Brain (organoid and tissue), 16 donors: ENCODE measurements at places on chromosomes 6 and 20.

- no peak for DNase-seq
These were observed 3.2 kb upstream of the NINL start for GRCh38 chr20:25588491-25588890.

GRCh38 chr6:87600576-87600975, 10.6 kb downstream of the ORC3 start:
- DNase-seq: no peak

DNA sequence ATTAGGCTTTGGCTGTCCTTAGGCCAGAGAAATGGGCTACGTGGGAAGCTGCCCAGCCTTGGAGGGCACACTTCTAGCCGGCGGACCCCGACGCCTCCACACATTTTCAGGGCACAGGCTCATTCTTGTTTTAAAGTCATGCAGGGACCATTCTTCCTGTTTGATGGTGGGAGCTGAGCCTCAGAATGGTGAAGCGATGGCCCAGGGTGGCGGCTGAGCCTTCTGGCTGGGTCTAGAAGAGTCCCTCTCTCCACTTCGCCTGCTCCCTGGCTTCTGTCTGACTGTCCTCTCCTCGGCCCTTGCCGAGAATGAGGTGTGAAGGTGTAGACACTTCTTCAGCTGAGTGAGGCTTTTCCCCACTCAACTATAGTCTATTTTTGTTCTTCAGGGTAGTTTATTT, 114.4 kb downstream of the SULF2 start:
- DNase-seq: no peak

GRCh38 chr6:350371-350770, 41.2 kb upstream of the IRF4 start:
- no peak for DNase-seq

DNA sequence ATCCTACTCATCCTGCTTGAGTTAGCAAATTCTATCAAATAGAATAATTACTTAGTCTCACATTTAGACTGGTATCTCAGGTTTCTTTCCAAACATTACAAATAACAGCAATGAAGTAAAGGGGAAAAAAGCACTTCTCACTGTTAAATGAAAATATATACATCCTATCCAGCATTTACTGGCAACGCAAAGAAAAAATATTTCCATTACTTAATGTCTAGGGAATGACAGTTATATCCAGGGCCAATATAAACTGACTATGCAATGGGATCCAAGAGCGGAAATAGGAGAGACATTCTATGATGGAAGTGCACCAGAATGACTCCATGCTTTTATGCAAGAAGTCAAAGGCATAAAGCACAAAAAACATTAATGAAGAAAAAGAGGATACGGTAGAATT, 60.3 kb downstream of the ME1 start:
- no peak for DNase-seq

DNA sequence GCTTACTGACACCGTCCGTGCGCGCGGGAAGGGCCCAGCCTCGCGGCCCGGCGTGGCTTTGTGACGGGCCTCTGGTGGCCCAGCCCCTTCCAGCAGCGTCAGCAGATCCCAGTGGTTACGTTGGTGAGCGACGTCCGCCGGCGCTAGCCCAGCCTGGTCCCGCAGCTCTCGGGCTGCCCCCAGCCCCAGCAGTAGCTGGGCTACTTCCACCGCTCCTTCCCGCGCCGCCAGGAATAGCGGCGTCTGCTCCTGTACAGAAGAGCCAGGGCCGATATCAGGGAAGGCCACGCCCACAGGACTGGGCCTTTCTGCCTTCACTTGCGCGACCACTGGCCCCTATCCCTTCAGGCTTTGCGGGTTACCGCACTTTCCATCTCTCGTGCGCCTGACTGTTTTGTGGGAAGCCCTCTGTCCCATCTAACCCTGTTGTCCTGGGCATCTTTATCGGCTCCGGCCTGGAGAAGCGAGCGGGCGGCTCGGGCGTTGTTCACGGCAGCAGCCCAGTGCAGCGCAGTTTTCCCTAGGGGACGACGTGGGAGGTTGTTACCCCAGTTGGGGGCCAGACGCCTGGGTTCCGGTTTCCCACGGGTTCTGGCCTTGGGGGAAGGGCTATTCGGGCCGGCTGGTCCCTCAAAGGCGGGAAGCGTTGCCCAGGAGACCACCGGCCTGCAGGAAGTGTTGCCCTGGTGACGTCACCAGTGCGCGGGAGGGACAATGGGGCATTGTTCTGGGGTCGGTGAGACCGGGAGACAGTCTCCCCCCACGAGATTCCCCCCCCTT, 3.6 kb upstream of the GPSM3 start:
- peak; percentile 98 for DNase-seq

GRCh38 chr20:24651976-24652345, 182.5 kb downstream of the SYNDIG1 start:
- DNase-seq: no peak

- DNase-seq: no peak
These were observed 1.2 kb downstream of the CHMP4B start for GRCh38 chr20:33812152-33812849.

- no peak for DNase-seq
These were observed 1.3 kb downstream of the ADAT2 start for GRCh38 chr6:143449082-143449713.

- DNase-seq: no peak
These were observed 97.4 kb downstream of the EPB41L2 start for GRCh38 chr6:130965656-130966055.

DNA sequence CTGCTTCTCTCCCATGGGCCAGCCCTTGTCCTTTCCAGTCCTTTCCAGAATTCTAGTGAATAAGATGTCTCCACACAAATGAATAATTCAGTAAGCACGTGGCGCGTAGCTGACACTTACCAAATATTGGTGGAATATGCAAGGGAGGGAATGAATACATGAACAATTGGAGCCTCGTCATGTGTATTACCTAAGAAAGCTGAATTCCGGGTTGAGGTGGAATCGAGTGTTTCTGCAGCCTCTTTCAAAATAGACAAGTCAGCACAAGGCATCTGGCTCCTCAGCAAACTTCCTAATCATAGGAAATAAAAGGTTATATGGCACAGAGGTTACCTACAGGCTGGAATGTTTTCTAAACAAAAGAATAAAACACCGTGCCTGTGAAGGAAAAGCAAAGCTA, 47.0 kb upstream of the NT5E start:
- DNase-seq: no peak

GRCh38 chr6:135703621-135704020, 147.9 kb upstream of the PDE7B start:
- no peak for DNase-seq

GRCh38 chr6:29524444-29525310, 34.9 kb downstream of the UBD start:
- no peak for DNase-seq

DNA sequence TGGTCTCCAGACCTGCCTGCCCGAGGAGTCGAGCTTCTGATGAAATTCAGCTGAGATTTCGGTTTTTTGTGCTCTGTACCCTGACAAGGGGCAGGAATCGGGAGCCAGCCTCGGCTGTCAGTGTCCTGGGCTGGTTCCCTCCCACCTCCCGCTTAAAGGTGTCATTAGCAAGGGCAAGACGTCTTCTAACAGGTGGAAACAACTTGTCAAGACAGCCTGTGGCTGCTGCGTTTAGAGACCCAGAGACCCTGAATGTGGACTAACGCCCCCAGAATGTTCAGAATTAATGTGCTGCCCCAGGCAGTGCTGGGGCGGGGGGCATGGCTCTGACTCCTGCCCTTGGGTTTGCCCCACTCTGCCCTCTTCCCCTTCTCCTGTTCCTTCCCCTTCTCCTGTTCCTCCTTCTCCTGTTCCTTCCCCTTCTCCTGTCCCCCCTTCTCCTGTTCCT, 69.7 kb downstream of the PHACTR3 start:
- DNase-seq: no peak

- DNase-seq: no peak
These were observed 114.4 kb upstream of the MAP3K7 start for GRCh38 chr6:90701146-90701781.

DNA sequence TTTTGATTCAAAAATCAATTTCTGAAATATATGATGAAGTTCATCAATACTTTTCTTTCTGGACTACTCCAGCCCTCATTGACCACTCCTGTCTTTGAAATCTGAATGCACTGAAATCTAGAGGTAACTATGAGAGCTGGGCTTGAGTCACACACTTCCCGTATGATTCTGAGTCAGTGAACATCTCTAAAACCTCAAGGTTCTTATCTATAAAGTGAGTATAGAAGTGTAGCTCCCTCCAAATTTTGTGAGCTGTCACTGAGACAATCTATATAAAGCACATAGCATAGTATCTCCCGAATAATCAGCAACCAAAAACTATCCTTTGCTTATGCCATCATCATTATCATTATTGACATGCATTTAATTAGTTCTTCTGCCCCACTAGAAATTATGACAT, 182.4 kb downstream of the TSHZ2 start:
- DNase-seq: no peak

GRCh38 chr6:25670208-25670607, 18.2 kb downstream of the SCGN start:
- DNase-seq: no peak

GRCh38 chr20:16419138-16419715, 154.0 kb downstream of the KIF16B start:
- peak; percentile 13 for DNase-seq

- no peak for DNase-seq
These were observed 261.8 kb downstream of the ADGB start for GRCh38 chr6:146860583-146860982.
